Spinal cord (tissue), 10 donors: ENCODE measurements at places on chromosomes 5 and 9. TPM values are rescaled to one million over a fixed set of nuclear protein-coding genes. Genes with fewer than 3 reads are reported as not detected.

NIPAL4 gene
- 1.3 TPM for total RNA-seq

TUSC1 gene
- 16.5 TPM for total RNA-seq

PCDHGA8 gene
- total RNA-seq: 4.6 TPM

ANKRD31 gene
- total RNA-seq: 0.59 TPM

ANKRA2 gene
- total RNA-seq: 38.8 TPM

HNRNPK gene
- 535 TPM for total RNA-seq

PCDHAC2 gene
- 27.1 TPM for total RNA-seq

PCDHA9 gene
- total RNA-seq: 4.1 TPM

PCDHGA10 gene
- 12.4 TPM for total RNA-seq

SHC3 gene
- total RNA-seq: 29.8 TPM

ARL14EPL gene
- total RNA-seq: not detected

DCTN3 gene
- total RNA-seq: 119 TPM

LHFPL2 gene
- 81.8 TPM for total RNA-seq

SCGB3A2 gene
- total RNA-seq: not detected

IRX4 gene
- 0.30 TPM for total RNA-seq

ELOVL7 gene
- total RNA-seq: 4.6 TPM

LPAR1 gene
- total RNA-seq: 158 TPM

MLLT3 gene
- 27.7 TPM for total RNA-seq

SLC36A3 gene
- total RNA-seq: not detected

DNM1 gene
- 44.6 TPM for total RNA-seq

BAAT gene
- total RNA-seq: 0.40 TPM

TNFSF8 gene
- total RNA-seq: 0.99 TPM

NIM1K gene
- total RNA-seq: 7.9 TPM

TEX48 gene
- total RNA-seq: not detected

ANKRD18B gene
- 2.2 TPM for total RNA-seq

ANKH gene
- 45.2 TPM for total RNA-seq

DELE1 gene
- 92.3 TPM for total RNA-seq

CNTNAP3 gene
- total RNA-seq: 22.5 TPM

PCDHGA3 gene
- total RNA-seq: 9.2 TPM

FAM78A gene
- 3.9 TPM for total RNA-seq

EXOC3 gene
- 29.7 TPM for total RNA-seq

LRRC19 gene
- total RNA-seq: not detected

IFNK gene
- not detected for total RNA-seq

FST gene
- 3.7 TPM for total RNA-seq

IL13 gene
- not detected for total RNA-seq

CEMIP2 gene
- total RNA-seq: 62.3 TPM

PGM5 gene
- 55.9 TPM for total RNA-seq

FAM221B gene
- total RNA-seq: 0.06 TPM

LRRTM2 gene
- 16.8 TPM for total RNA-seq

SLC46A2 gene
- 0.11 TPM for total RNA-seq

PLPP7 gene
- total RNA-seq: 6.2 TPM

BTNL3 gene
- total RNA-seq: not detected

SLC6A19 gene
- total RNA-seq: 0.10 TPM

NKD2 gene
- 11.2 TPM for total RNA-seq

AIF1L gene
- 47.7 TPM for total RNA-seq

EFNA5 gene
- 11.7 TPM for total RNA-seq

GLRA1 gene
- 5.1 TPM for total RNA-seq
